ENCODE measurements at places on chromosomes 1 and 21. TPM values are rescaled to one million over a fixed set of nuclear protein-coding genes. Genes with fewer than 3 reads are reported as not detected.

Gene VWA5B1
- total RNA-seq, result not detected

Gene PRRX1
- not detected for total RNA-seq

Gene ARHGAP29
- total RNA-seq, result not detected

Gene TNFRSF8
- total RNA-seq, result 0.97 TPM

Gene TGFB2
- total RNA-seq, result not detected

Gene MCL1
- total RNA-seq, result 249 TPM

Gene CAMTA1
- total RNA-seq, result 43.3 TPM

Gene FAM110D
- total RNA-seq, result not detected

Gene UTP11
- 39.0 TPM for total RNA-seq

Gene AK5
- 0.73 TPM for total RNA-seq

Gene TSACC
- 0.76 TPM for total RNA-seq

Gene GCSAML
- total RNA-seq, result not detected

Gene TMCO4
- 14.4 TPM for total RNA-seq

Gene AMY1C
- total RNA-seq, result not detected

Gene PRSS38
- total RNA-seq, result not detected

Gene PCBP3
- total RNA-seq, result 1.3 TPM

Measured in activated CD8-positive, alpha-beta T cell treated with anti-CD3 and anti-CD28 coated beads, Interleukin-2, amount 10 ng/mL, durations not matched to agents 7 days and 5 days (primary cell).